Panc1 (cell line): ENCODE measurements at places on chromosomes 16 and 17.

DNA sequence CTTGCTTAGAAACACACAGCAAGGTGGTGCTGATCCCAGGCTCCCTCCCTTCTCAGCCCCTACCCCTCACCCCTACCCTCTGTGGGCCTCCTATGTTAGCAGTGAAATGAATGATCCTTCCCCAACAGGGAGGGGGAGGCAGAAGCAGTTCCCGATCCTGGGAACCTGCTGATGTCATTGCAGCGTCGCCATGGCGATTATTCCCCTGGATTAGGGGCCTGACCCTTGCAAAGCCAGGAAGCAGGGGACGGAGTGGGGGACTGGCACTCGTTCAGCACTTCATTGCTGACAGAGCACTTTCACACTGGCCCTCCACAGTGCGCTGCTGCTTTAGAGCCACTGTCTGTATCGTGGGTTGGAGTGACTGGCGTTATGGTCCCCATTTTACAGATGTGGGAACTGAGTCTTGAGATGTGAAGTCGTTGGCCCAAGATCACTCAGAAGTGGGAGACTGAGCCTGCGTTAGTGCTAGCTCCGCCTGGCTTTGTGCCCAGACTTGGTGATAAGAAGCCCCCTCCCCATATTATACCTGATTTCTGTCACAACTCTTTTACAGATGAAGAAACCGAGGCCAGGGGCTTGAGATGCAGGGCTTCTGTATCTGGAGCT is 26.6 kb downstream of the LASP1 start:
- H3K27me3 ChIP-seq: no peaks in the 10 kb centered on the region
- peaks cover 26% of the 10 kb centered on the region for H3K4me1 ChIP-seq
- H3K36me3 ChIP-seq: no peaks in the 10 kb centered on the region
- H3K4me3 ChIP-seq: no peak overlapping the region
- no peak for DNase-seq

DNA sequence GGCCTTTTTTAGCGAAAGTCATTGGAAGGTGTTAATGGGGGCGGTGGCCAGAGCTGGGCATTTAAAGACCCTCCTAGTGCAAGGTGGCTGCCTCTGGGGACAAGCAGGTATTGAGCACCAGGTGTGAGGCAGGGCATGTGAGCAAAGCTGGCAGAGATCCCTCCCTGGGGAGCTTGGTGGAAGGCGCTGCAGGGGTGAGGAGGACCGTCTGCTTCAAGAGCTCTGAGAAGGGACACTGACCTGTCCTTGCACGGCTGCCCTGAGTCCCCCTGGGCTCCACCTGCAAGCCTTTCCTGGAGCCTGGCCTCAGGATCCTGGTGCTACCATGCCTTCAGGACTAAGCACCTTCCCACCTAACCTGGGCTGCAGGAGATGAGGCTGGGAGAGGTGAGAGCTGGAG is 127.0 kb upstream of the CIBAR2 start:
- H3K4me1 ChIP-seq: peaks cover 21% of the 10 kb centered on the region
- H3K4me3 ChIP-seq: no peak overlapping the region
- no peaks in the 10 kb centered on the region for H3K36me3 ChIP-seq
- H3K27me3 ChIP-seq: no peaks in the 10 kb centered on the region
- no peak for DNase-seq

- no peaks in the 10 kb centered on the region for H3K27me3 ChIP-seq
- no peak overlapping the region for H3K4me3 ChIP-seq
- H3K4me1 ChIP-seq: no peaks in the 10 kb centered on the region
- H3K27ac ChIP-seq: no peak overlapping the region
- no peak for DNase-seq
Measured at GRCh38 chr17:31917065-31917529, 15.6 kb upstream of the UTP6 start.

DNA sequence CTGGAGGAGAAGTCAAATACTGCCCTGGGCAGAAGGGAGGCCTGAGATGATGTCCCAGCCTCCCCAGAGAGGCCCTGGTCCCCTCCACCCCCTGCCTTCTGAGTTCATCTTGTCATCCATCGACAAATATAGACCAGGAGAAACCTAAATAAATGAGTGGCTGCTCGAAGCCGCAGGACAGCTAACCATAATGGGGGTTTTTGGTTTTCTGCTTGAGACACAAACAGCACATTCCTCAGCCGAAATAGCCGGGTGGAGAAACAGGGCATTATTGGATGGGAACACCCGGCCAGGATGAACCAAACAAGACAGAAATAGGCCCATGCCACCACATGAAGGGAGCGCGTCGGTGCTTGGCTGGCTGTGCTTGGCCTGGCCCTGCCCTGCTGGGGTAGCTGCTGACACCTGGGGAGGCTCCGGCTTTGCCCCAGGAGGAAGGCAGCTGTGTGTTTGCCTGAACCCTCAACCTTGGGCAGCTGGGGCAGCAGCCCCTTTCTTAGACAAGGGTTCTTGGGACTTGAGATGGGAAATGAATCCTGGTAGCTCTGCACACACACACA is 188.1 kb downstream of the IRX5 start:
- H3K4me3 ChIP-seq: no peak overlapping the region
- no peak for DNase-seq
- no peaks in the 10 kb centered on the region for H3K4me1 ChIP-seq
- H3K36me3 ChIP-seq: no peaks in the 10 kb centered on the region

DNA sequence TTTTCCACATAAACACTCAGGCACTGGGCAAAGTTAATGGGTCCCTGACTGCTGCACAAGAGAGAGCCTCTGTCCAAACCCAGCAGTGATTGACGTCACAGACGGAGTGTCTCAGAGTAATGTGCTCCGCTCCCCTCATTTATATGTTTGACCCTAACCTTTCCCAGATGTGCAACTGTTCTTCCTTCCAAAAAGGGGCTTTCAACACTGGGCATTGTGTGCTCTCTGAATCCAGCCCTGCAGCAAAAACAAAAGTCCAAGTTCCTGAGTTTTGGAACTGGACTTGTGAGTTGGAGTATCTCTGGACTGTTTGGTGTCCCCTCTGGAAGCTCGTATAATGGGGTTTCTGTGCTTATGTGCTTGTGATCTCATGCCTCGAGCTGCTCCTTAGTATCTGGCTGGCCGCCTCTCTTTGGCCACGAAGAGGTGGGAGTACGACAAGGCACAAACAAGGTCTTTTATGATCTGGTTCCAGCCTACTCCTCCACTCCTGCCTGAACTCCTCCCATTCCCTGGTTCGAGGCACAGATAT is 76.4 kb upstream of the SMIM36 start:
- no peaks in the 10 kb centered on the region for H3K36me3 ChIP-seq
- no peak for DNase-seq
- no peak overlapping the region for H3K4me3 ChIP-seq
- no peaks in the 10 kb centered on the region for H3K4me1 ChIP-seq

GRCh38 chr17:8794636-8795035 is 4.5 kb downstream of the MFSD6L start:
- H3K4me3 ChIP-seq: no peak overlapping the region
- no peak for DNase-seq
- H3K36me3 ChIP-seq: no peaks in the 10 kb centered on the region
- H3K27me3 ChIP-seq: no peaks in the 10 kb centered on the region
- no peak overlapping the region for H3K27ac ChIP-seq
- H3K4me1 ChIP-seq: no peaks in the 10 kb centered on the region

DNA sequence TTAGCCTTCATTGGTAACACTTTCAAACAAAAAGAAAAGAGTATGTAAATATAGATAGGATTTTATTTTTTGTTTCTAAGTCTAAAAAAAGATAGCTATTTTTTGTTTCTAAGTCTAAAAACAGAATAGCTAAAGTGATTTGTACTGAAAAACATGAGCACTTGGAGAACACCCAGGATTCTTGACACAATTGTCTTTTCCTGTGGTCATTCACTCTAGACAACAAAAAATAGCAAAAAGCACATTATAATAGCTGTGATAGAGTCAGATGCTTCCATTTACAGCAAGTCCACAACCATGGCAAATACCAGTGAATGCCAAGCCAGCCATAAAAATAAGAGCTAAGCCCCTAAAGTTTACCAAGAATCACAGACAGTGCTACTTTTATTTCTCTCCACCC is 36.7 kb downstream of the SKAP1 start:
- H3K36me3 ChIP-seq: no peaks in the 10 kb centered on the region
- no peaks in the 10 kb centered on the region for H3K4me1 ChIP-seq
- H3K4me3 ChIP-seq: no peak overlapping the region
- no peak for DNase-seq

DNA sequence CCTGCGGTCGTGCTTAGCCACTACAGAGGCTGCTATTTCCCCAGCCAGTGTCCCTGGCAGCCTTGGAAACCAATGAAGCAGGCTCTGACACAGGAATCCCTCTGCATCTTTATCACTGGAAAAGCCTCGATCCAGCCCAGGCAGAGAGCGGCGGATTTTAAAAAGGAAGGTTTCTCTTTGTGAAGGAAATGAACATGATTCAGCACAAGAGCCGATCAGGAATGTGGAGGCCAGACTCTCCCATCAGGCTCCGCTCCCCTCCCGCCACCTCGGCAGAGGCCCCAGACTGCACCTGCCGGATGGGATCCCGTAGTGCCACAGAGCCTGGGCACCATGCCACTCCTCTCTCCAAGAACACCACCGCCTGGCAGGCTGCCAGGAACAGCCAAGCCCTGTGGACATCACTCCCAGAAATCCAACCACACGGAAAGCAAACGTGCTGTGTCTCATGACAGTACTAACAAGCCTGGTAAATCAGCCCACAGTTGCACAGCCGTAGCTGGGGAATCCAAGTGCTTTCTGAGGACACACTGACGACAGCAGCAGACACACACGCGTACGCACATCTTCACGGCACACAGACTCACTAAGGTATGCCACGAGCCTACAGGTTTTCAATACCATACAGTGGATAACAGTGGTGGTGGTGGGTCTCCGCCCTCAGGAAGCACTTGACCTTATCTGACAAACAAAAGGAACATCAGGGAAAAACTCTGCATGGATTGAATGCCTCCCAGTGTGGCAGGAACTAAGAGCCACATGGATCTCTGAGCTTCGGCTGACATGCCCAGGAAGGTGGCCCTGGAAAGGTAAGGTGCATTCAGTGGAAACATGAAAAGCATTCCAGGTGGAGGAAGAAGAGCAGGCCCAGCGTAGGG is 5.4 kb downstream of the LRRC75A start:
- H3K4me3 ChIP-seq: no peak overlapping the region
- H3K27ac ChIP-seq: no peak overlapping the region
- peaks cover 4% of the 10 kb centered on the region; the same call in 1 of the 2 replicates for H3K4me1 ChIP-seq

GRCh38 chr16:85696781-85697180 is 8.0 kb upstream of the GINS2 start:
- no peak for DNase-seq
- H3K27ac ChIP-seq: no peak overlapping the region
- H3K27me3 ChIP-seq: no peaks in the 10 kb centered on the region
- H3K4me3 ChIP-seq: no peak overlapping the region

DNA sequence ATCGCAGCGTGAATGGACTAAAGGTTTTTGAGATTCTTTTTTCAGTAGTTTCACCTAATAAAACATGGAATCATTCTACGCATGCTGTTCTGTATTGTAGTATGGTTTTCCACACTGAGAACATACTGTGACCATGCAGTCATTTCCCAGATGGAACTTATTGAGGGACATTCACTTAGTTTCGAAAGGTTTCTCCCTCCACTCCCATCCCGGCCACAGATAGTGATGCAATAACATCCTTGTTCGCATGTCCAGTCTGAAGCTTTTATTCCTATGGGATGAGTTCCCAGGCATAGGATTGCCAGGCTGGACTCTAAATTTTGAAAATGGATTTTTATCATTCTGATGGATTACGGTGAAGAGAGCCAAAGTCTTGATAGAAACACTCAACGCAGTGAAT is 420.4 kb downstream of the WWOX start:
- no peaks in the 10 kb centered on the region for H3K4me1 ChIP-seq
- DNase-seq: no peak
- H3K36me3 ChIP-seq: no peaks in the 10 kb centered on the region

DNA sequence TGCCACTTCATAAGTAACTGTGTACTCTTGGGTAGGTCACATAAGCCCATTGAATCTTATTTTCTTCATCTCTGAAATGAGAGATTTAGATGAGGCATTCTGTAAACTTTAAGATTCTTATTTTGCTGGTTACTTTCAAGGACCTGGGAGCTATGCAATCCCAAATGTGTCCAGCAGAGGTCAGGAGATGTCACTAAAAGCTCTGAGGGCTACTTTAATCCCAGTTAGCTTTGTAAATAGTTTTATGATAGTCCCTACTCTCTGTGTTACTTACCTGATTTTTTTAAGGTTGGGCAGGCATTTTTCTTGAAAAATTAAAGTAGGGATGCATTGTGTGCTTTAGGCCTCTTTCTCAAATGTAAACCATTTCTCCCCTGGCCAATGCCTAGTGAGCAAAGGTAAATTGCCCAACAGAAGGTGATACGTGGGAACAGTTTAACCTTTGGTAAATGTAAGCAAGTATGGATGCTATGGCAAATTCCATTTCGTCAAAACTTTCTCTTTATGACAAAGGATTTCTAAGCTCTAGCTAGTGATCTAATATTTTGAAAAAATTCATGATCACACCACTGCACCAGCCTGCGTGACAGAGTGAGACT is 57.1 kb upstream of the WSB1 start:
- H3K36me3 ChIP-seq: no peaks in the 10 kb centered on the region
- no peak overlapping the region for H3K4me3 ChIP-seq
- H3K4me1 ChIP-seq: peaks cover 5% of the 10 kb centered on the region; the same call in 1 of the 2 replicates
- no peak overlapping the region for H3K27ac ChIP-seq

GRCh38 chr16:19130852-19131824 is 17.4 kb downstream of the ITPRIPL2 start:
- peaks cover 44% of the 10 kb centered on the region for H3K4me1 ChIP-seq
- DNase-seq: no peak
- peak overlapping the region; percentile 32 for H3K4me3 ChIP-seq
- H3K27ac ChIP-seq: peak overlapping the region; percentile 77
- no peaks in the 10 kb centered on the region for H3K27me3 ChIP-seq

- H3K27ac ChIP-seq: no peak overlapping the region
- H3K4me3 ChIP-seq: no peak overlapping the region
- H3K36me3 ChIP-seq: no peaks in the 10 kb centered on the region
Measured at GRCh38 chr17:1506649-1507267, 9.7 kb downstream of the INPP5K start.

- DNase-seq: no peak
- H3K27me3 ChIP-seq: no peaks in the 10 kb centered on the region
- H3K36me3 ChIP-seq: peaks cover 54% of the 10 kb centered on the region
- H3K4me1 ChIP-seq: 0 out of 2 replicates have a peak, but pooled peaks cover 3% of the 10 kb centered on the region
Measured at GRCh38 chr17:59652119-59652518, 32.4 kb downstream of the CLTC start.

GRCh38 chr17:40810494-40810893 is 10.7 kb upstream of the KRT28 start:
- H3K4me3 ChIP-seq: no peak overlapping the region
- no peak overlapping the region for H3K27ac ChIP-seq
- no peaks in the 10 kb centered on the region for H3K36me3 ChIP-seq
- peaks cover 6% of the 10 kb centered on the region; the same call in 1 of the 2 replicates for H3K27me3 ChIP-seq
- no peak for DNase-seq
- H3K4me1 ChIP-seq: no peaks in the 10 kb centered on the region

DNA sequence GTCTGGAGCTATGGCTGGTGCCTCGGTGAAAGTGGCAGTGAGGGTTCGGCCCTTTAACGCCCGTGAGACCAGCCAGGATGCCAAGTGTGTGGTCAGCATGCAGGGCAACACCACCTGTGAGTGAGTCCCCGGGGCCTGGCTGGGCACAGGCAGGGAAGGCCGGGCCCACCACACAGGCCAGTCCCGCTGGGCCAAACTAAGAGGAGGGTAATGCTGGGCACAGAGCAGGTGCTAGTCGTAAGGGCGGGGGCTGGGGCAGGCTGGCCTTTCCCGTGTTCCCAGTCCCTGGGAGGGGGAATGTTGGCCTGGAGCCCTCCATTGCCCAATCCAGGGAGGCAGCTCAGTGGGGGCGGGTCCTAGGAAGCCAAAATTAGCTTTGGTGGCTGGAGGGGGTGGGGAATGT is 2.5 kb downstream of the KIF1C start:
- H3K27me3 ChIP-seq: no peaks in the 10 kb centered on the region
- no peaks in the 10 kb centered on the region for H3K4me1 ChIP-seq
- no peak for DNase-seq
